ENCODE measurements at places on chromosomes 7 and 10.

DNA sequence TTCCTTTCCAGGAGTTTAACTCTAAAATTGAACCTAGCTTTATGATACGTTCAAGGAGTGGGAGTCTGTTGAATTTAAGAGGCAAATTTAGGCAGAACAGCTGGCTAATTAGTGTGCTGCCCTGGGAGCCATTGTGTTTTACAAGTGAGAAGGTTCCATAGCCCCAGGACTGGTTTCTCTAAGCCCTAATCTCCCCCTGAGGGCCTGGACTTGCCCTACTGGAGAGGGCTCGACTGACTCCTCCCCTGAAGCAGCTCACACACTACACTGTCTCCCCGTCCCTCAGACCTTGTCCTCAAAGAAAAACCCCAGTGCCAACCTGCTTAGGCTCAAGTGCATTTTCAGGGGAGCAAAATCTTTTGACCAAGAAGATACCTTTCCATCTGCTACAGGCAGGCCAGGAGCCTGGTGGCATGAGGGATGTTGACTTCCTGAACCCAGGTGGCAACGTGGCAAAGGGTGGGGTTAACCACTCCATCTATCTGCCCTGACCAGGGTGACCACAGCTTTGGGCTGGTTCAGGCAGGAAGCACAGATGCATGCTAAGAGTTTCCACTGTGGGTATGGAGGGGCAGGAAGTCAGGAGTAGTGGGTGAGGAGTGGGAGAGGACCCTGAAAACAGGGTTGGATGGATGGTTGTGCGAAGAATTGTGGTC, 68.9 kb upstream of the CARD11 start:
- no peak for DNase-seq

- DNase-seq, result no peak
Measured at GRCh38 chr7:98562871-98563495, 54.1 kb upstream of the NPTX2 start.

DNA sequence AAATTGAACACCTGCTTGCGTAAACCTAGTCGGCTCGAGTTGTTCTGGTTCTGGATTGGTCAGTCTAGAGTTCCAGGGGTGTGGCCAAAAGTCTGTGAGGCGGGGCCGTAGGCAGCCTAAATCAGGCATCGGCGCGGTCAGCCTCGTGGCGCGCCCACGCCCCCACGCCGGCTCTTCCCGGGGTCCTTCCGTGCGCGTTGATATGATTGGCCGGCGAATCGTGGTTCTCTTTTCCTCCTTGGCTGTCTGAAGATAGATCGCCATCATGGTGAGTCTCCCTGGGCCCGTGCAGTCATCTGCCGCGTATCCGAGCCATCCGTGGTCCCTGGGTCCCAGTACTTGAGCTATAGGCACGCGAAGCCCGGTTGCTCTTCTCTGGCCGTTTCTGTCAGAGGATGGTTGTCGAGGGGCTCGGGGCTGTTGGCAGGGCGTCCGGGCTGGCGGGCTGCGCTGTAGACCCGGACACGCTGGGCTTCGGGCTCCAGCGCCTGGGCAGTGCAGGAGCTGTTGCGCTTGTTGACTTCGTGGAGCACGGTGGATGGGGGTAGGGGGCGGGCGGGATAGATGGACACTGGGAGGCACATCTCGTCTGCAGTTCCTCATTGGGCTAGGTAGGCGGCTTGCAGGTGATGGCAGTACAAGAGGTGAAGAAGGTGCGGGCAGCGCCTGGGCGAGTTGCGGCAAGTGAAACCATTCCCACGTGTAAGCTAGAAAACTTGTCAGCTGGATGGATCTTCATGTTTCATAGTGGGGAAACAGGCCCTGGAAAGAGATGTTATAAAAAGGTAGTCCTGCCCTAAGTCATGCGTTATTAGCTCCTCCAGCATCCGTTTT, at the start of gene RPS24:
RPS24 (plus strand) TSS at position 227 of the 834 bp plus-strand sequence; CDS start at position 266, 39 bp downstream.
- DNase-seq, result peak; percentile 97

GRCh38 chr10:103659674-103660363, 166.3 kb downstream of the NEURL1 start:
- DNase-seq, result peak; percentile 96

GRCh38 chr7:129775695-129776361, 164.3 kb downstream of the NRF1 start:
- no peak for DNase-seq

- DNase-seq, result no peak
Measured at GRCh38 chr7:91288208-91288824, 24.1 kb downstream of the FZD1 start.

GRCh38 chr10:26700884-26701630, 3.6 kb downstream of the PDSS1 start:
- DNase-seq, result no peak

GRCh38 chr7:94921911-94922310, 14.5 kb downstream of the PPP1R9A start:
- no peak for DNase-seq

DNA sequence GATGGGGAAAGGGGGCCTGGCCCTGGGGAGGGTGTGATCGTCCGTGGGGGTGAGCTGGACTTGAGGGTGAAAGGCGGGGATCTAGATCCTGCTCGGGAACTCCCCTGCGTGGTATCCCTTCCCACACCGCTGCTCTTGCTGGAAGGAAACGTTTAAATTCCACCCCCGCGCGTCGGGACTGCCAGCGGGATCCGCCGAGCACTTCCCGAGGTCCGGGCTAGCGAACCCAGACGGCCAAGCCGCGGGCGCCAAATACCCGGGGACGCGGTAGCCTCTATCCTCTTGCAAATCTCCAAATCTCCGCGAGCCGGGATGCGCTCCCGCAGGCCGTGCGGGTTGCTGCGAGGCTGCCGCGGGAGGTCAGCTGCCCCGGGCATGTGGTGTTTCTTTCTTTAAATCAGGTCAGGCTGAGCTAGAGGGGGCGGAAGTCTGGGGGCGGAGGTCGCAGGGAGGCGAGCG, 904 bp downstream of the NPTX2 start:
- no peak for DNase-seq

GRCh38 chr7:158067219-158067930, 520.2 kb downstream of the PTPRN2 start:
- DNase-seq, result no peak

DNA sequence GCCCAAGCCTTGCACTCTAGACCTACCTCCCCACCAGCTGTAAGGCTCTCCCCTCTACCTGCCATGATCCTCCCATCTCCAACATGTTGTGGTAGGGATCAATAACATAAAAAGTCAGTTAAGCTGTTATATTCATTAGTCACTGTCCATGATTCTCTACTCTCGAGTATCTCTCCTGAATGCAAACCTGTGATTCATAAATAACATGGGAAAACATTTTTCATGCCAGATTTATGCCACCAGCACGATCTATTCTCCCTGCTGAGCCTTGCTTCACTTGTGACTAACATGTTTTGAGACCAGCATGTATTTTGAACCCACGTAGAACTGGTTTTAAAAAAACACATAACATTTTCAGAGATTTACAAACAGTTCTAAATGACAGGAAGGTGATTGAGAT, 30.3 kb downstream of the TMEM168 start:
- no peak for DNase-seq

GRCh38 chr10:43403911-43404703, 4.9 kb downstream of the HNRNPF start:
- DNase-seq, result no peak

DNA sequence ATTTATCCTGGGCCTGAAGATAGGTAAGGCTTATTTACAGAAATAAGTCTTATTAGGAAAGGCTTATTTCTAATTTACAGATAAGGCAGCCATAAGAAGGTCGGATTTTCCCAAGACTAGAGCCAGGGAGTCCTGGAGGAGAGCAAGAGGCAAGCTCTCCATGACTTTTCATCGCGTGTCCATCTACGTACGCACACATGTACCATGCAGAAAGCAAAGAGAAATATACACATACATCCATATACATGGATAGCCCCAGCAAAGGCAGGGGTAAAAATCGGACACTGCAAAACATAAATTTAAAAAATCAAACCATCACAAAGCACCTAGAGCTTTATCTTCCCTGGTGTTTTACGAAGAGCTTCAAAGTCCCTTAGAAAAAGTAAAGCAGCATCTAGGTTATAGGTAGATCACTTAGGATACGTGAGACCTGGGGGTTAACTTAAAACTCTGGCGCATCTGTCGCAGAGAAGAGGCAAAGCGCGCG, 25.8 kb upstream of the ZRANB1 start:
- peak; percentile 31 for DNase-seq

DNA sequence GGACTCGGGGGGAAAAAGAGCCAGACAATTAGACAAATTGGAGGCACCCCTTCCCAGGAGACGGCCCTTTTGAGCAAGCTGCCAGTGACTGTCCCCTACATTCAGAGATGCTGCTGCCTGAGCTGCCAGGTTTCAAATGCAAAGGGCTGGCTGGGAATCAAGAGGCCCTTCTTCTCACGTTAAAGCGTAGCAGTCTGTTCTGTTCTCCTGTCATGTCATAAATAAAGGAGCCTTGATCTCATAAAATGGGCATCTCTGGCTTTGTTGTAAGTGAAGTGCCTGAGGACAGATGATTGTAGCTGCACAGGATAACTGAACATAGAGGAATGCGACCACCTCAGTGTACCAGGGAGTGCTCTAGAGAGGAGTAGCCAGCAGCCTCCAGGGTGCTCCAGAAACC, 917.9 kb downstream of the GRID1 start:
- no peak for DNase-seq

- no peak for DNase-seq
Measured at GRCh38 chr7:17595546-17595945, 297.1 kb downstream of the AHR start.

DNA sequence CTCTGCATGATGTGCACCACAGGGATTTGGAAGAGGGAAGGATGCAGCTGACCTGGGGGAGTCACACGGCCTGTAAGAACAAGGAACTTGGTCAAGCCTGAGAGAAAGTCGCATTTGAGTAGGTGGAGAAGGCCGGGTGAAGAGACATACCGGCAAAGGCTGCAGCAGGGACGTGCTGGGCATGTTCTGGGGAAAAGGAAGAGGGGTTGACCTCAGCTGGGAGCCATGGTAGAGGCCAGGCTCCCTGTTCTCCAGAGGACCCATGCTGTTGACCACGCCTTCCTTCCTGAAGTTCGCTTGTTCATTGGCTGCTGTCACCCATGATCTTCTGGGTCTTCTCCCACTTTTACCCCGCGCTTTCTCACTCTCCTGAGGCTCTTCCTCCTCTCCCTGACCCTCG, 84.5 kb downstream of the HTR5A start:
- no peak for DNase-seq

DNA sequence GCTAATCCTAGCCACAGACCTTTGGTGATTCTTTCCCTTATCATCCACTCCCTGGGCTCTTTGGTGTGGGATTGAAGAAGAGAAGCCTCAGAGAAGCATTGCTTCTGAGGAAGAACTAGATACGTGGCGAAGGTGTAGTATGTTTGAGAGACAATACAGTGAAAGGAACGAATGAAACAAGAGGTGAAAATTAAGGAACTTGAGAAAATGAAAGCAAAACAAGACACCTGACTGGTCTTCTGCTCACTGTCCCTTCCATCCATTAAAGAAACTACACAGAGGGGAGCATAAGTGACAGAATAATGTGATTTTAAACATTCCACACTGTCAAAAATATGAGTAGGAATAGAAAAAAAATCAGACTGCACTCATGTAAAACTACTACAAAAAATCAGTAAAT, 219.6 kb upstream of the NPSR1 start:
- no peak for DNase-seq

GRCh38 chr7:45224832-45225231, 67.2 kb downstream of the RAMP3 start:
- peak; percentile 7 for DNase-seq

DNA sequence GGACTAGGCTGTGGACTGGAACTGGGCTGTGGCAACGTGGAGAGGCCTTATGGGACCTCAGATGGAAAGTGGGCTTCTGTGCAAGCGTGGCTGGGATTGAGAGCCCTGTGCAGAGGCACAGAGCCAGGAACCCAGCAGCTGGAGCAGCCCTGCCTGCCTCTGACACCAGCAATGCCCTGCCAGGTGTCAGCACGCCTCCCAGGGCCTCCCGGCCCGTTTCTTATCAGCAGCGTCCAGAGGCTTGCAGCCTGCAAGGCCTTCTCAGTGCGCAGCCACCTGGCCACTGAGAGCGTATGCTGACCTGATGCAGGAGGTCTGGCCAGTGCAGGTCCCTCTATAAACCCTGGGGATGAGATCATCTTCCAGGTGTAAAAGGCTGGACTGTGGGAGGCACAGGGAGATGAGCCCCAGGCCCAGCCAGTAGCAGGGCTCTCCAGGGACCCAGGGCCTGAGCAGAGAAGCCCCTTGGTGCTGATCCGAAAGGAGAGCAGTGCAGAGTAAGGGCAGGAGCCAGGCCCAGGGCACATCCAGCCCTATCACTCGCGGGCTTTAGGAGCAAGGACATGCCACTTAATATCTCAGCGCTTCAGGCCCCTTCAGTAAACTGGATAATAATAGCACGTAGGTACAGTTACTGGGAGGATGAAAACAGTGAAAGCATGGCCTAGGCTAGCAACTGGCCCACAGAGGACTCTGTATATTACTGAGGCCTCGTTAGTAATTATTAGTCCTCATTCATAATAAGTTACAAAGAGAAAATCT, 38.8 kb upstream of the ANTXRL start:
- no peak for DNase-seq

GRCh38 chr10:71239946-71240795, 27.8 kb downstream of the UNC5B start:
- DNase-seq, result peak; percentile 32
